Activated naive CD4-positive, alpha-beta T cell (primary cell): ENCODE measurements at places on chromosomes 16 and 17.

GRCh38 chr16:46822270-46822669, 8.7 kb downstream of the C16orf87 start:
- DNase-seq, result no peak

GRCh38 chr17:44604116-44604761, 47.0 kb downstream of the FZD2 start:
- no peak for DNase-seq

DNA sequence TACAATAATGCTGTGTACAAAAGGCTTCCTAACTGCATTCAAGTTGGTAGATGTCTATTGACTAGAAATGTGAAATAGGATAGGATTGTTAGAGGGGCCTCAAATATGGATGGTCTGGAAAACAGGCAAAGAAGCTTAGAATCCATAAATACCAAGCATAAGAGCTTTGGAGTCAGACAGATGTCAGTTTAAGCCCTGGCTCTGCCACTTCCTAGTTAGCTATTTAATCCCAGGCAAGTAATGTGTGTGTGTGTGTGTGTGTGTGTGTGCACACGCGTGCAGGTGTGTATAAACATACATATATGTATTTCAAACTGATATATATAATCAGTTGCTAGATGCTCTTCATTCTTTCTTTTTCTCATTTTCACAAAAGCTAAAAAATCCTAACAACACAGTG, 66.7 kb downstream of the MMD start:
- no peak for DNase-seq

- peak; percentile 33 for DNase-seq
Observed at GRCh38 chr17:63881935-63882601, at the start of gene GH2. TSS of gene GH2 (minus strand) at chr17:63881944. CDS start at chr17:63881801, 143 bp downstream.

GRCh38 chr17:66662496-66662895, 172.4 kb upstream of the CACNG5 start:
- DNase-seq, result no peak

DNA sequence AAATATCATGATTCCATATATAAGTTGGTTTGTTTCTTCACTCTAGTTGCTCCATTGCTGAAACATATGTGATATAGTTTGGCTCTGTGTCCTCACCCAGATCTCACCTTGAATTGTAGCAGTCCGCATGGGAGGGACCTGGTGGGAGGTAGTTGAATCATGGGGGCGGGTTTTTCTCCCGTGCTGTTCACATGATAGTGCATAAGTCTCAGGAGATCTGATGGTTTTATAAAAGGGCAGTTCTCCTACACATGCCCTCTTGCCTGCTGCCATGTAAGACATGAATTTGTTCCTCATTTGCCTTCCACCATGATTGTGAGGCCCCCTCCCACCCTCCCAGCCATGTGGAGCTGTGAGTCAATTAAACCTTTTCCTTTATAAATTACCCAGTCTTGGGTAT, 915.5 kb downstream of the KCNJ2 start:
- no peak for DNase-seq

GRCh38 chr16:69890114-69890891, 60.8 kb upstream of the CLEC18A start:
- no peak for DNase-seq

- no peak for DNase-seq
Observed at GRCh38 chr17:4272972-4273368, 9.2 kb upstream of the ANKFY1 start.

DNA sequence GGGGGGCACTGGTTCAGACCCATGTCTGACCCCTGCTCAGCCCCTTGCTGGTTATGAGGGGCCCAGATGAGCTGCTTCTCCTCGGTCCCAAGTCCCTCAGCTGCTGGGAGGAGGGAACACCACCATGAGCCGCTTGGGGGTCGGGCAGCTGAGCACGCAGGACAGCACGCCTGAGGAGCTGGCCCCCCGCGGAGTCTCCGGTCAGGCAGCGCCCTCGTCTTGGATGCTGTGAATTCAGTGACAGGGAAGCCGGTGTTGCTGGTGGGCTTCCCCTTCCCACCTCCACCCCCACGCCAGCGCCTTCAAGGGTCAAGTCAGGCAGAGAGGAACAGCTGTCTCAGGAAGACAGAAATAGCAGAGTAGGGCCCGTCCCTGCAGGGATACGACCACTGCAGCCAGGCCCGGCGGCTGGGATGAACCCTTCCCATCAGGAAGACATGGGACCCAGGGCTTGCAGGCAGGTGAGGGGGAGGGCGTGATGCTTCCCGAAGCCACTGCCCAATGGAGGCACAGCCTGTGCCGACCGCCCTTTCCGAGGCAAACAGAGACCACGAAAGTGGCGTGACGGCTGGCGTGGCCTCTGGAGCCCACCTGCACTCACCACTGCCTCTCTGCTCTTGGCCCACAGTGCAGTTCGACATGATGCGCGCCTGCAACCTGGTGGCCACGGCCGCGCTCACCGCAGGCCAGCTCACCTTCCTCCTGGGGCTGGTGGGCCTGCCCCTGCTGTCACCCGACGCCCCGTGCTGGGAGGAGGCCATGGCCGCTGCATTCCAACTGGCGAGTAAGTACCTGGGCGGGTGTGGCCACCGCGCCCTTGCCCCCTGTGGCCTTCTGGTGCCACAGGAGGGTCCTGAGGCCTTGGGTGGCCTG, 8.1 kb downstream of the TMEM204 start:
- no peak for DNase-seq
